COLO829 (cell line): ENCODE measurements at places on chromosomes 7 and 10.

- no peak for DNase-seq
Observed at GRCh38 chr7:83983606-83984005, 211.0 kb downstream of the SEMA3A start.

GRCh38 chr10:34319197-34319846 is 495.8 kb downstream of the PARD3 start:
- no peak for DNase-seq

- DNase-seq, result no peak
Observed at GRCh38 chr7:29275018-29275318, 80.4 kb downstream of the CHN2 start.

GRCh38 chr7:87148332-87148955 is 3.8 kb upstream of the DMTF1 start:
- peak; percentile 32 for DNase-seq

- no peak for DNase-seq
Observed at GRCh38 chr7:144812379-144813283, 23.2 kb downstream of the TPK1 start.

GRCh38 chr7:50273870-50274269 is 30.6 kb upstream of the IKZF1 start:
- no peak for DNase-seq

DNA sequence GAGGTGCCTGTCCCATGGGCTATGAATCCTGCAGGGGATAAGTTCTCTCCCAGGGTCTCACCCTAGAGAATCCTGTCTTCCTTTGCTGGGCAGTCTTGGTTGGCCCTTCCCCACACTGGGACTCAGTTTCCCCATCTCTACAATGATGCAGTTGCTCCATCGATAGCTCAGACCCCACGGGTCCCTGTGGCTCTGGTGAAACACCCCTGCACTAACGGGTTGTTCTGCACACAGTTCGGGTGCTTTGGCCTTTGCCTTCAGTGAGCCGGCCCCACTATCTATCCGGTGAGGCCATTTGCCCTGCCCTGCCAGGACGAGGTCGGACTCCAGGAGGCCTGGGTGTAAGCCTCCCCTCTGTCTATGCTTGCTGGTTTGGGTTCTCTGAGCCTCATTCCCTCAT is 76.5 kb upstream of the PCBD1 start:
- DNase-seq, result no peak

DNA sequence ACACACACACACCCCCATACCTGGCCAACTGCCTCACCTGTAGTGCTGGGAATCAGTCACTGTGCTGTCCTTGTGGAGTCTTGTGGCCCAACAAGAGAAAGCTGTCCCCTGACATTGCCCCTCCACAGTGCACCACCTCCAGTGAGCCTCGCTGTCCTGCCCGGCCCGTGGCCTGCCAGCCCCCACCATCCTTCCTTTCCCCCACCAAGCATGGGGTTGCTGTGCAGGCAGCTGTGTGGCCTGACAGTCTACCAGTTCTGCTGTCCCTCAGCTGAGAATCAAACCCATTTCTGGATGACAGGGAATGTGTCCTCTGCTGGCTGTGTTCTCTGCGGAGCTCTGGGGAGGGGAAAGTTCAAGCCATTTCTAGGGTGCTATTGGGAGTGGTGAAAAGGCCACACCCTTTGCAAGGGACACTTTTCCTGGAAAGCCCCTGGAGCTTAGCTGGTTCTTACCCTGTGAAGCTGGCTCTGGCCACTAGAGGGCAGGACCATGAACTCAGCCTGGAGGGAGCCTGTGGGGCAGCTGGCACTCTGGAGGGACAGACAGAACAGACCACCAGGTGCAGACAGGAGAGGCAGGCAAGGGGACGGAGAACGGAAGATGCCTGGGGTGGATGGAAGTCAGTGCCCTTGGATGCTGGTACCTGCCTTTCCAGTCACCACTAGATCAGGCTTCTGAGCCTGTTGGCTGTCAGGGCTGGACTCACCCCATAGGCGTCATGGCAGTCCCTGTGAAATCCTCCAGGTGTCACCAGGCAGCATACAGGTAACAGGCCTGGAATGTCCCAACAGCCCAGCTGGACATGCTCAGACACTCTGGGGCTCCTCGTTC is 10.5 kb upstream of the MTPAP start:
- DNase-seq, result peak; percentile 13

- no peak for DNase-seq
Observed at GRCh38 chr7:93821463-93821862, 69.1 kb downstream of the TFPI2 start.

DNA sequence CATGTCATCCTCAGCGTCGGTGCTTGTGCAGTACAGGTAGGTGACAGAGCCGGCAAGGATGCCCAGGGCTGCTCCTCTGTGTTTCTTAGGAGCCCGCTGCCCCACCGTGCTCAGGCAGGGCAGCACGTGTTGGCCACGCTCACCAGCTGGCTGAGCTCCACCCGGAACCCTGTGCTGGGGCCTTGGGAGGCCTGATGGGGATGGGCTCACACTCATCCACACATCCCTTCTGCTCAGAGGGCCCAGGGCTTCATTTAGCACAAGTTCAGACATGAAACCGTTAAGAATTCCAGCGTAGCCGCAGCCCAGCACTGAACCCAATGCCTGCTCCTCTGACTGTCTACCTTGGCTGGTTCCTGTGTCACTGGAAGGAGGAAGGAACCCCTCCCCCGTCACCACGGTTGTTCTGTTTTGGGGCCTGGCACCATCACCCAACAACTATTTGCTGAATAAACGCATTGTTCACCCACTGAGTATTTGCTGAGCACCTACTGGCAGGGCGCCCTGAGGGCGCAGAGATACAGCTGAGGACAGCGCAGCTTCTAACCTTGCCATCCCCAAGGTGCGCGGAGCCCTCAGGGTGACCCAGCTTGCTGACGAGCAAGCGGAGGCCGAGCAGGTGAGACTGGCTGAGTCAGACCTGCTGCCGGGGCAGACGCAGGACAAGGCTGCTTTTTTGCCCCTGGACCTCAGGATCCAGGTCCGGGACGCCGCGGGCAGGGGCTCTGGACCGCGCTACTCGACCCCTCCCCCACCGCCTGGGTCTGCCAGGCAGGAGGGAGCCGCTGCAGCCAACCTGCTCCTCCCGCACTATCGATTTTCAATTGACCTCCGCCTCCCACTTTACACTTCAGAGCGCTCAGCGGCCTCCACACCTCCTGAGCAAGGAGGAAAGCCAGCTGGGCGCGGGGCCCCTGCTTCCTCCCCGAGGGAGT is 50.6 kb upstream of the RET start:
- DNase-seq, result no peak

GRCh38 chr10:104612571-104613205 is 28.4 kb upstream of the SORCS3 start:
- no peak for DNase-seq

- DNase-seq, result no peak
Observed at GRCh38 chr7:79132844-79133451, 320.5 kb downstream of the MAGI2 start.

DNA sequence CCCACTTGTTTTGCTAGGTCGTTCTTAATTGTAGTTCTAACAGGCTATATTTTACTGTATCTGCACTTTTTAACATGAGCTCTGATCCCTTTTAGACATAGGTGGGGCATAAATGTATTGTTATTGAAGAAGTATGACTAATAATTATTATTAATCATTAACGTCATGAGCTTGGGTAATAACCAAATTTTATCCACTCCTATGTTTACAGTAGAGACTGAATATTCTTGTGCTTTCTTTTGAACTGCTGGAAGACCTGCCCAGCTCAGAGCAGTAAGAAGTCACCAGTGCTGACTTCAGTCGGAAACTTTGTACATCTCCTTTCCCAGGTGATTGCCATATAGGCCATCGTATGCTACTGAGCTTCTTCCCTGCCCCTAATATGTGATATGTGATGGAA is 18.7 kb downstream of the PKD2L1 start:
- DNase-seq, result no peak

- no peak for DNase-seq
Observed at GRCh38 chr7:43456200-43456599, 126.7 kb upstream of the STK17A start.

GRCh38 chr7:55254242-55254595 is 110.9 kb upstream of the LANCL2 start:
- DNase-seq, result no peak

DNA sequence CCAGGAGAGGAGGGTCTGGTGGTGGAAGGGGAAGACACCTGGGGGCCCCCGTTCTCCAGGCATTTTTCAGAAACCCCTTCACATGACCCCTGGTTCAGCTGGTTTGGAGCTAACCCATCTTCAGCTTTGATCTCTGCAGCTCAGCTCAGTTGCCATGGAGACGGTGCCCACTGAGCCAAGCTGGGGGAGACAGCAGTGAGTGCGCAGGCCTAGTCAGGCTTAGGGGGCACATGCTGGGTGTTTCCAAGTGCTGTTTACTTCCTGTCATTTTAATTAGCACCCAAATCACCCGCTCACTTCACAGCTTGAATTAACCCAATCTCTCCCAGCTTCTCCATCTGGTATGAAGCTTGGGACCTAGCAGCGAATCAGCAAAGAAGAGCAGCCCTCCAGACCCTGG is 9.0 kb downstream of the SPOCK2 start:
- no peak for DNase-seq

DNA sequence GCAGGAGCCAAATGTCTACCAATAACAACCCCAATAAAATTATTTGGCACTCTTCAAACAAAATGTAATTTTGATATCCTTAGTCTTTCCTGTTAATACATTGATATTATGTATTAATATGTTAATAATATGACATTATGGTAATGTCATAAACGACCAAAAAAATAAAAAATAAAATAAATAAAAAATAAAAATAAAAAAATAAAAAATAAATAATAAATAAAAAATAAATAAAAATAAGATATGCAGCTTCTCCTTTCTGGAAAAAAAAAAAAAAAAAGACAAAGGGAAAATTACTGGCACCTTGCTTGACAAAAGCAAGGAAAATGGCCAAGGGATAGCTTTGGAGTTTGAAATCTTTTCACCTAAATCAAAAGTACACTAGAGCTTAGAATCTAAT is 168.5 kb downstream of the PPP1R17 start:
- DNase-seq, result no peak

DNA sequence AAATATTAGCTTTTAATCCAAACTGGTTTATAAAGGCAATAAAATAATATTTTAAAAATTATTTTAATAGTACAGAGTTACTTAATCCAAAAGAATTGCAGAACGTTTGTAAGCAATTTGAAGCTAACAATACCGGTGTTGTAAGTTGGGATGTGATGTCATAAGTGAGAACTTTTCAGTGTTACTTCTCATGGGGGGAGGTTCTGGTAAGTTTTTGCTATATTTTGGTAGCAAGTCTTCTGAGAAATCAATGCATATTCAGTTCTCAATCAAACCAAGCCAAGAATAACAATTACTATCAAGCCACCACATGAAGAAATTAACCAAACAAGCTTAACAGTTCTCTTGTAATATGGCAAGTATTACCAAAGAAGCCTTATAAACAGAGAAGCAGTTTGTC is 147.1 kb upstream of the ASAH2 start:
- no peak for DNase-seq

- DNase-seq, result no peak
Observed at GRCh38 chr10:74824184-74824899, 2.1 kb upstream of the KAT6B start.

GRCh38 chr7:2757904-2758672 is 70.1 kb downstream of the AMZ1 start:
- DNase-seq, result peak; percentile 93

- DNase-seq, result no peak
Observed at GRCh38 chr7:133654547-133654946, 401.7 kb downstream of the EXOC4 start.

DNA sequence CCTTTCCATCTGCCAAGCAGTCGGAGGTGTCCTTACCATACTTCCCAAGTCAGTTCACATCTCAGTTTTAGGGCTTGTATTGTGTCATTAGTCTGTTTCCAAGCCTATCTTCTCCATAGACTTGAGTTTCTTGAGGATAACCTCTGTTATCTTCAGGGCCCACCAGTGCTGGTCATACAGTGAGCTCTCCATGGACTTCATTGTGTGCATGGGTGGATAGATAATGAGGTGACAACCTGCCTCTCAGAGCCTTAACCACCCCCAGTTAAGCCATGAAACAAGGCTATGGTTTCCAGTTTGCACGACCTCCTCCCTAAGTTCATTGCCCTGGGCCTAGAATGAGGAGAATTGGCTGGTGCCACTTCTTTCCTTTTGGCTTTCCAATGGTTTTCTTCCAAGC is 38.5 kb upstream of the WAC start:
- no peak for DNase-seq

DNA sequence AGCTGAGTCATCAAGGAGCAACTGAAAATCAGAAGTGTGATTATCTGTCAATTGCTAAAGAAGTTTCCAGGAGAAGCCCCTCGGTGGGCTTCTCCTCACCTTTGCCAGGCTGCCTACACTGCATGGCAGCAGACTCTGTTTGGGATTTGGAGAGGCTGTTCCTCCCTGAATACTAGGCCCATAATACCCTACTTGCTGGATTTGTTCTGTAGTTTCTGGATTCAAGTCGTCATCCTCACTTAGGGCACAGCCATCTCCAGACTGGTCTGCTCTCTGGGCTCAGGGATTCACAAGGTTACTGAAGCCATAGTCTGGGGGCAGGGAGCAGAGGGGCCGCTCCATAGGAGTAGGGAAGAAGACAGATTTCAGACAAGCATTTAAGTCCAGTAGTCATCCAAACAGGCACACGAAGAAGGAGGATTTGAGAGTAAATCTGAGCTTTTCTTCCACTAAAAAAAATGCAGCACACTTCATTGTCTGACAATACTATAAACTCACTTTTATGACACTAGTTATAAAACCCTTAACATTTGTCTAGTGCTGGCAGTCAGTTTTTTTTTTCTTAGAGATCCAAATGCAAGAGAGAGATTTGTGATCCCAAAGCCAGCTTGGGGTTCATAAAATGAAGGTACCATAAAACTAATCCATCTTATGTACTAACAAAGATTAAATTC is 723.3 kb downstream of the GRID1 start:
- no peak for DNase-seq

- DNase-seq, result peak; percentile 19
Observed at GRCh38 chr7:153297141-153297540, 537.6 kb downstream of the ACTR3B start.

GRCh38 chr7:79719216-79719615 is 265.7 kb upstream of the MAGI2 start:
- DNase-seq, result no peak

DNA sequence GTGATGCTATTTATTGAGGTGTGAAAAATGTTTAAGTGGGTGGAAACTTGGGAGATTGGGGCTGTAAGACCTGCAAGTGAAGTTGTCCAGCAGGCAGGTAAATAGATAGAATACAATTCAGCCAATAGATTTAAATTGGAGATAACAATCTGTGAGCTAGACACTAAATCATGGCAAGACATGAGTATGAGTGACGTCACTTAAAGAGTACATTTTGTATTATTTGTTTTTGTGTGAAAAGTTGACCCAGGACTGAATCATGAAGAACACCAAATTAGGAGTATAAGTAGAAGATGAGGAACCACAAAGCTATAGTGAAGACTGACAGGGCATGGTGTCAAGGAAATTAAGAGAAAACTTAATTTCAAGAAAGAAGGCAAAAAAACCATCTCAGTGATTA is 249.1 kb upstream of the SEMA3C start:
- no peak for DNase-seq

GRCh38 chr10:7038416-7038815 is 372.4 kb downstream of the SFMBT2 start:
- no peak for DNase-seq

GRCh38 chr7:143735962-143736361 is 21.5 kb downstream of the CTAGE6 start:
- DNase-seq, result no peak

GRCh38 chr7:25361387-25361786 is 133.1 kb upstream of the NPVF start:
- DNase-seq, result no peak
